ENCODE measurements at places on chromosomes 13 and 19. TPM values are rescaled to one million over a fixed set of nuclear protein-coding genes. Genes with fewer than 3 reads are reported as not detected.

PLIN3 gene
- 15.5 TPM for total RNA-seq

GRCh38 chr13:60155978-60156377 lies 7.8 kb downstream of the DIAPH3 start:
- no peak for DNase-seq

DNA sequence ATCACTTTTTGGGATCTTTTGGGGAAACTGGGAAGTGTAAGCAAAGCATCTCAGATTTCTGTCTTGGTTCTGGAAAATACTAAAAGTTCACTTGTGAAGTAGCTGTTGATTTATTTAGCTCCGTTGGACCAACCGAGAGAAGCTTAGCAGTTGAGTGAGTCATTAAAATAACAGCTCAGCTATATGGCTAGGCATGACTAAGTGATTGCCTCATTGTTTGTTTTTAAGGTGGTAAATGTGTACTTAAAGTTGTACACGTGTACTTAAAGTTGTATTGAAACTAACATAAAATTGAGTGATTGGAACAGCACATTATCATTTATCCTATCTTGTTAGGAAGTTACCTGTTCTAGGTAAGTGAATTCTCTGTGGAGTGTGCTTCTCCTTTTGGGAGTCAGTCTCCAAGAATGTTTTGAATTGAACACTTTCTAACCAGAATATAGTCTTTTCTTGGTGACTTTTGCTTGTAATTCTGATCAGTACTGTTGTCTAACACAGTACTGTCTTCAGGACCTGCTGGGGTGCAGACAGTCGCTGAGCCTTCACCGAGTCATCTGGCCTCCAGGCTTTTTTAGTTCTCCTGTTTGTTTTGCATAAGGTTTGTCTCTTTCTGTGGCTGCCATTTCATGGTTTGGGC lies 2.9 kb upstream of the DCUN1D2 start:
- DNase-seq = no peak

- DNase-seq = peak; percentile 34
Measured at GRCh38 chr19:887072-887471, 5.9 kb downstream of the MED16 start.

DNA sequence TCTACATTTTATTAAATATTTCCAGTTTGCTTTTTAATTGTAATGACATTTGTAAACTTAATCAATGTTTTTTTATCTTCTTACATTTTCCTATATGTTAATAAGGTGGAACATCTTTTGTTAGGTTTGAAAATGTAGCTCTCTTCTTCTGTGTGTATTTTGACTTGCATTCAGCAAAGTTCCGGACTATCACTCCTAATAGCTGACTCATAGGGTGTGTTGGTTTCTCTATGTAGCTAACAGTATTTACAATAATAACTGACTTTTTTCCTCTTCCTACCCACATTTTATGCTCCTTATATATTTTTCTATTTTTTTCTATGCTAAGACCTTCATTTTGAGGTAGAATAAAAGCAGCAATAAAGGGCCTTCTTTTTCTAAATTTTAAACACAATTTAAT lies 28.1 kb downstream of the MYO16 start:
- no peak for DNase-seq

DNA sequence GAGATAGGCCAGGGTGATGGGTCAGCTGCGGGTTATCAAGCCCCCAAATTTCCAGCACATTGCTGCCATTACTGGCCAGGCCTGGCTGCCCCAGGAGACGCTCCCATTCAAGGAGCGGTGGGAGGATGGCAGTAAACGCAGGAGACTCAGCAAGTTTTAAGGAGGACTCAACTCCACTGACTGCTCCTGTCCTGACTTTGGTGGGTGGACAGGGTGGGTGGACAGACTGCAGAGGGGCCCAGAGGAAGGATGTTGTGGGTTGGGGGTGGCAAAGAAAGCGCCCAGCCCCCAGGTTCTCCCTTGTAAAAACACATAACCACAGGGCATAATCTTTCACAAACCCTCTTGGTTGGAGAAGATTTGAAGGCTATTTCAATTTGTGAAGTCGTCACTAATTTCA lies 4.4 kb downstream of the GJB6 start:
- no peak for DNase-seq

DNA sequence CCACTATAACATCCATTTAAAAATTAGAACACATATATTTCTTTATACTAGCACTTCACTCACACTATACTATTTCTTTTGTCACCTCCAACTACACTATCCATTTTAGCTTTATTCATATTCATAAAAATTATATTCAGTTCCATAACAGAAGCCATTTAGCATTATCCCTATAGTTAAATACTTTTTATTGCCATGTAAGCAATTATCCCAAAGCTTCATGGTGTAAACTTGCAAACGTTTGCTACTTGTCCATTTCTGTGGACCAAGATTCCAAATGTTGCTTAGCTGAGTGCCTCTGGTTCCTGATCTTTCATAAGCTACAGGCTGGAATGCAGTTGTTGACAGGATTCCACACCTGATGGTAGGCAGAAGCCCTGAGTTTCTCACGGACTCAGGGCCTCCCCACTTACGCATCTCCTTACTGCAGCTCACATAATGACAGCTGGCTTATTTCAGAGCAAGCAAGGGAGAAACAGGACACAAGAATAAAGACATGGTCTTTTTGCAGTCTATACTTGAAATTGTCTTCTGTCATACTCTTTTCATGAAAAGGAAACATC lies 1584.8 kb downstream of the SLITRK5 start:
- DNase-seq = no peak

GRCh38 chr19:54955376-54955775 lies 8.0 kb upstream of the NLRP7 start:
- DNase-seq = no peak

GRCh38 chr13:93726173-93726957 lies 499.8 kb downstream of the GPC6 start:
- DNase-seq = no peak

- no peak for DNase-seq
Measured at GRCh38 chr13:43019811-43020210, 3.6 kb upstream of the DNAJC15 start.

DNA sequence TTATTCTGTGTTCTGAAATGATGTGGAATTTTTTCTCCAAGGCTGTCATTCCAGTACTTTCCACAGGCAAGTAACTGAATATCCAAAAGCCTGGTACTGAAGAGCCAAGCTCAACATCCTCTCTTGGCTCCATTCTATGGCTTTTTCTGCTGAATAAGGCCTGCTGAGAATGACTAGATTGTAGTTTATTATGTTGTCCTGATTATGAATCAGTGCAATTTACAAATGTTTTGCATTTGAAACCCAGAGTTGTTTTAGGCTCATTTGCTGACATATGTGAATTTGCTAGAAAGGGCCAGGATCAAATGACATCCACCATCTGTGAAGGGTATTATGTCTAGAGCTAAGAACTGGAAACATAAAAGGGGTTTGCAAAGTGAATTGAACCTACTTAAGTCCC lies 596.6 kb downstream of the KCTD12 start:
- DNase-seq = no peak

DNA sequence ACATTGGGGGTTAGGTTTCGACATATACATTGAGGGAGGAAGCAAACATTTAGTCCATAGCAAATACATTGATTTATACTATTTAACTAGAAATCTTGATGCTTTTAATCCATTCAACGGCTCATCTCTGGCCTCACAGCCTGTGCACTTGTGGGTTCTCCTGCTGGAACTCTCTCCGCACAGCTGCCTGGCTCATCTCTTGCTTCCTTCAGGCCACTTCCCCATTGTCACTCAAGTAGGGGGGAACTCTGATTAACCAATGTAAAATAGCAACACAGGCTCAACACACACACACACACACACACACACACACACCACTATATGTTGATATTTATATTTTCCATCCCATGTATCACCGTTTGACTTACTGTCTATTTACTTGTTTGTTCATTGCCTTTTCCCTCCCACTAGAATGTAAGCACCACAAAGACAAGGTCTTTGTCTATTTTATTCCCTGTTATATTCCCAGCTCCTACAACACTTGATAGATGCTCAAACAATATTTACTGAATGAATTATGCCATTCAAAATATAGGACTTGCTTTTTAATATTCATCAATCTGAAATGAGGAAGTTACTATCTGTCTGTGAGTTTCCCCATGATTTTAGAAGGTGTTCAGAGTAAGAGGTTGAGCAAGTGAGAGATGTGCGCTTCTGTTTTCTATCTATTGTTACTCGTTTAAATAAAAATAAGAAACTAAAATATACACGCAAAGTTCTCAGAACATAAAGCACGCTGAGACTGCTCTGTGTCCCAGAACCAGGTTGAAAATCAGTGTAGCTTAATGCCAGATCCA lies 29.8 kb upstream of the PABPC3 start:
- no peak for DNase-seq

ZNF83 gene
- 31.1 TPM for total RNA-seq

ZNF541 gene
- total RNA-seq = 0.29 TPM

CPB2 gene
- total RNA-seq = not detected

ADPRHL1 gene
- 0.36 TPM for total RNA-seq

IL12RB1 gene
- total RNA-seq = 25.6 TPM

LIG4 gene
- total RNA-seq = 6.1 TPM

DNA sequence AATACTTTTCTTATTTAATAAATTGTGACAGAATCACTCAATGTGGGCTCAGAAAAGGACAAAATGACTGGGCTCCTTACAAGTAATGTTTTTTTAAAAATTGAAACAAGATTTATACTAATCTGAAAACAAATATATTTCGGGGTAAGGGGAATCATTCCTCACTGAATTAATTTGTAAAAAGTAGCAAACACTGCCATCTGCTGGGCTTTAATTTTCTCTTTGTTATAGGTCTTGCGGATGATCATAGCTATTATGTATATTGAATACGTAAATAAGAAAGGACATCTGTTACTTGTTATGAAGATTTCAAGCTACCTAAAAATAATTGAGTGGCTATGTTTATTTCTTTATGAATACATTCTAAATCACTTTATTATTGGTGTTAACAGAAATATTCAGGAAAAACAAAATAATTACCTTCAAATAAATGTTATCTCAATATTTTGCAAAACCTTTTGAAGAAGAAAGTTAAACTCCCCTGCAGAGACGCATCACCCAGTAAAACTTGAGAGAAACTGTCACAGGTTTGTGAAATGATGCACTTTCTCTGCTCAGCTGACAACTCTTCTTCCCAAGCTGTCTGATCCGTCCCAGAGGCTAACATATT lies 17.8 kb upstream of the ENOX1 start:
- DNase-seq = no peak

ZNF578 gene
- 0.72 TPM for total RNA-seq

DNA sequence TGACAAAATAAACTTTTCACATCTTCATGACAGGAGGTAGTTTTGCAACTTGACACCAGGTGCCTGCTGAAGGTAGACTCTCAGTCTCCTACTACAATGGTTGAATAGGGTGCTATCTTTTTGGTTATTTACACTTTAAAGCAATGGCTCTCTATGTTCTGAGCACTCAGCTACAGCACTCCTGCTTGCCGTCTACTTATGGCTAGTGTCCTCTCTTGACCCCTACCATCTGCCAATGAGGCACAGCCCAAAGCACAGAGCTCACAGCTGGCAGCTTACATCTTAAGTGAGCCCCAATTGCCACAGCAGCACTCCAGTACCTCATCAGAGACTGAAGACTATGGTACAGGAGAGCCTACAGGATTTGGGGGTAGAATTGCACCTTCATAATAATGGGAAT lies 11.4 kb downstream of the ZNF708 start:
- DNase-seq = no peak

C19orf85 gene
- total RNA-seq = not detected

DNA sequence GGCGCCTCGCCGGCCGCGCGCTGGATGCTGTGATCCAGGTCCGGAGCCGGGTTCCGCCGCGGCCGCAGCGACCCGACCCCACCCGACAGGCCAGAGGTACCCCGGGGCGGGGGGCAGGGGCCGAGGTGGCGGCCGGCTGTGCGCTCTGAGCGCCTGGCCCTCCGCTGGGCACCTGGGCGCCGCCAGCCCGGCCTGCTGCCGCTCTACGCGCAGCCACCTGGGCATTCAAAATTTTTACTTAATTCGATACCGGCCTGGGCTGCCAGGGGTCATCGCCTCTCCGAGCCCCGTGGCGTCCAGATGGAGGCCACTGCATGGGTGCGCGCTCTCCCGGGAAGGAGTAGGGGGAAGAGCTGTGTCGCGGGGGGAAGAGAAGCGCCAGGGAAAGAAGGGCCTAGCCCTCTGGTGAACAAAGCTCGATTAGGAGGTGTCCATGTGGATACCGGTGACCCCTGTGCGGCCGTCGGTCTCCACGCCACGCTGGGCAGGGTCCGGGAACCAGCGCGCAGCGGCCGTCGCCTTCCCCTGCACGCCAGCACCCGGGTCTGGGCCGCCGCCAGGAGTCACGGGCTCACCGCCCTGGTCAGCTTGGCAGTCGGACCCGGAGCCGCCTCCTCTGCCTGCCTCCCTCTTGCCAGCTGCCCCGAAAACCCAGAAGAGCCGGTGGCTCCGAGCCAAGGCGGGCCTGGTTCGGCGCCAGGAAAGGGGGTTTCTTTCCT lies 666 bp downstream of the BIVM start:
- peak; percentile 5 for DNase-seq

DNA sequence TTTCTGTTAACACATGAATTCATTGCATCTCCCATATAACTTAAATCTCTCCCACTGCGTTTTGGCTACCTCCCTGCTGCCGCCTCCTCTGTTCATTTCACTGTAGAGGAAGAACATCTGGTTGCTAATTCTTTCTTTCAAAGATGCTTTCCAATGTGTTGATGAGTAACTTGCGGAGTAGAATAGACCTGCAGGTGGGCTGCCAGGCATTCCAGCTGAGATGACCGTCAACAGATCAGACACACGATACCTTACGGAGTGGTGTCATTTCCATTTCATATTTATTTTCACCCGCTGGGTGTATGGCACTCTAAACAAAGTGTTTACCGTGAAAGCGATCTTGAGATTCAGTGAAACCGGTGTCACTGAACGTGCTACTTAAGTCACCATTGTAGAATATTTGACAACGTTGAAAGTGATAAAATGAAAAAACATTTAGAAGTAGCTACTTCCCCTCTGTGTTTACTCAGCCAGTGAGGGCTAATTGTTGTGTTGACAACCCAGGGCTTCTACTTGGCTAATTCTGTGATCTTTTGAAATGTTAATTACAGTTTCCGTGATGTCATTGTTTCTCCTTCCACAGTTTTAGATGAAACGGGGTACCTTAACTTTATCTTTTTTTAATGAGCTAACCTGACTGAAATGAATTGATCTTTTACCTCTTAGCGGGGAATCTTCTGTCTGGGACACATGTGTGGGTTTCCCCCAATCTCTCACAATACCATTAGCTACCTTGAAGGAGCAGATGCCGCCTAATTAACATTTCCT lies 228.5 kb upstream of the ARGLU1 start:
- no peak for DNase-seq

ZNF723 gene
- total RNA-seq = not detected

DNA sequence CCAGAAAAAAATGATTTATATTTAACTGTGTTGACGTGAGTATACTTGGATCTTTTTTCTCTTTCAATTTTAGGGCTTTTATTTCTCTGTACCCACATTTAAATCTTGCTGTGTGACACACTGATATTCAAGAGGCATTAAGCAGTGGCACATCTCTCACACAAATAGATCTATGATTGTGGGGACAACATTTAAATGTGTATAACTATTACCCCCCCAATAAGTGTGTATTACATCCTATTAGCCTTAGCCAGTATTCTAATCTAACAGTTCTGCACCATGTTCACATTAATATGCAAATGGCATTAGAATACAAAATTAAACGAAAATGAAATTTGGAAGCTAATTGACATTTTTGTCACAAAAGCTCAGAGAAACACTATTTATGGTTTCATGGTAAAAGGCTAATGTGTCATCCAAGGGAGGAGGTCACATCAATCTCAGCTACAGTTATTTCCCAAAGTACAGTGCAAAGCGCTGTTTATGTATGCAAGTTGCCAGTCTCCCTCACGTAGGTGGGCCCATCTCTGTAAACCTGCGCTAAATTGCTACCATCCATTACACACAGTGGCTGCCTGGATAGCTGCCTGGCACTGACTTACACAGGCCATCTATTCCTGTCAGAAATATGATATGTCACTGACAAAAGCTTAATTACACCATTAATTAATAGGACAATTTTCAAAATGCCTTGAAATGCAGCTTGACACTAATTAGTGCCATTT lies 984.7 kb upstream of the PCDH9 start:
- no peak for DNase-seq
